ENCODE measurements at places on chromosomes 7 and 10.
A peak's percentile ranks its signal among the peaks of the same experiment; 100 is the strongest.

DNA sequence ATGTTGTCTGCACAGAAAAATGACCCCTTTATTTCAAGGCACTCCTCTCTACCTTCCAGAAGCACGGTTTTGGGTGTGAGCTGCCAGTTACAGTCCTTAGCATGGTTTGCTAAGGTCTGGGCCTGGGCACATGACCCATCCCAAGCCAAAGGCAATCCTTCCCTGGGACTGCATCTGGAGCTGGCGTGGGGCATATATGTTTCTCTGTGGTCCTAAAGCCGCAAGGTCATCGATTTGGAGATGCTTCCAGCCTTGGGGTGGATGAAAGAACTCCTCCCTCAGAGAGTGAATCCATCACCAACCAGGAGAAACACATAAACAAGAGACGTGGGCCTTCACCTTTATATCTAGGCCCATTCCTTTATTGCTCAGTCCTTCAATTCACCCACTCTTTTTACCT lies 50.1 kb upstream of the IGFBP3 start:
- DNase-seq, result no peak

DNA sequence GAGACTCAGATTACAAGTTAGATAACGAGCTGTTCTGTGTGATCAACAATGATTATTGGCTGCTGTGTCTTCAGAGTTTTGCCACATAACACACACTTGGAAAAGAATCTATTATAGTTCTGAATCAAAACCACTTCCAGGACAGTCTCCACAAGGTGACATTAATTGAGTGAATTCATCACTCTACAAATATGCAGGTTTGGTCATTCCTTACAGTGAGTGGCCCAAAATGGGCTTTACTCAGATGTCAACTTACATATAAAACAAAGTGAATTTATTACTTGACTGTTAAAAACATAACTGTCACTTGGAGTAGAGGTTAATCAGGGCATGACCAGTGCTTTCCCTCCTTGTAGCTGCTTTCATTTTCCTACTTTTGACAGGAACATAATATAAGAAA lies 984.3 kb downstream of the REEP3 start:
- no peak for DNase-seq

GRCh38 chr10:95742485-95742884 lies 13.5 kb upstream of the ENTPD1 start:
- DNase-seq, result no peak

DNA sequence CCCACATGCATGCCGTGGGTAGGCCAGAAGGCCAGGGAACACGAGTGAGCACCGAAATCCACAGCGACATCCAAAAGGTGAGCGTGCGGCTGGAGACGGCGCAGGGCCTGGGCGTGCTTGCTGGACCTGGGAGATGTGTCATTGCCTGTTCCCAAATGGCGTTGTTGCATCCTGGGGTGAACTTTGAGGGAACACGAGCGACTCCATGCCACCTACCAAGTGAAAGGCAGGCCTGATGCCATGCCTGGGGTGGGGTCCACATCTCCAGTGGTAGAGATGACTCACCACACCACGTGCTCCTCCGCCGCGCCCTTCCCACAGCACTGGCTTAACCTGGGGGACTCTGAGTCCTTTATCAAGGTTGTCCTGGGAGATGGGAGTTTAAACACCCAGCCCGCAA lies 24.7 kb upstream of the VIPR2 start:
- DNase-seq, result no peak

DNA sequence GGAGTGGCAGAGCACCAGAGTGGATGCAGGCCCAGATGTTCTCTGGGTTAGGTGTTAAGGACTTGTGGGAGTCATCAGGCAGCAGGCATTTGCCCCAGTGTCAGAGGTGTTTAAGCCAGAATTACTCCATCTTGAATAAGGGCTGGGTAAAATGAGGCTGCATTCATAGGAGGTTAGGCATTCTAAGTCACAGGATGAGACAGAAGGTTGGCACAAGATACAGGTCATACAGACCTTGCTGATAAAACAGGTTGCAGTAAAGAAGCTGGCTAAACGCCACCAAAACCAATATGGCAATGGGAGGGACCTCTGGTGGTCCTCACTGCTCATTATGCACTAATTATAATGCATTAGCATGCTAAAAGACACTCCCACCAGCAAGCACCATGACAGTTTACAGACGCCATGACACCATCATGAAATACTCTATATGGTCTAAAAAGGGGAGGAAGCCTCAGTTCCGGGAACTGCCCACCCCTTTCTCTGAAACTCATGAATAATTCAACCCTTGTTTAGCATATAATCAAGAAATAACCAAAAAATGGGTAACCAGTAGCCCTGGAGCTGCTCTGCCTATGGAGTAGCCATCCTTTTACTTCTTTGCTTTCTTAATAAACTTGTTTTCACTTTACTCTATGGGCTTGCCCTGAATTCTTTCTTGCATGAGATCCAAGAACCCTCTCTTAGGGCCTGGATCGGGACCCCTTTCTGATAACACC lies 882 bp upstream of the LRRC61 start:
- DNase-seq, result no peak

DNA sequence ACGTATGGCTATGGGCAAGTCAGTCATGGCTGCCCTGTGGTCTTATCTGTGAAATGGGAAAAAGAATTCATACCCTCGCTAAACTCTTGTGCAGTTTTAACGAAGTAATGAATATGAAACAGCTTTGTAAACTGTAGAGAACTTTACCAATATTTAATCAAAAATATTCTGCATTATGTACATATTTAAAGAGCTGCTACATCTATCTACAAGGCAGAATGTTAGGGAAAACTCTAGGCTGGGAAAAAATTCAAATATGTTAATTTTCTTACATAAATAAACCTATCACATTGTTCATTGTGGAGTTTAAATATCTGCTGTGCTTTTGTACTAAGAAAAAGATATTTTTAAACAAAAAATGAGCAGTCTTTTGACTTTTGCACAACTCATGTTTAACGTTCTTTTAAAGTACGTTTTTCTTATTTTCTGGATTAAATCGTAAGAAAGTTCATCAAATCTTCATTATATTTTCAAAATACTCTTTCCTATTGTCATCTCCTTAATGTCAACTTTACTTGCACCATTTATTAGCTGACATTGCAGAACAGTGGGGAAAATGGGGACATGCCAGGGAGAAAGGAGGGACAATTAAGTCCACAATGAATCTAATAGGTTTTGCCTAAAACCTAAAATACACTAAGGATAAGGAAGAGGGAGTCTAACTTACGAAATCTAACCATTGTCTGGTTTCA lies 57.5 kb downstream of the ICA1 start:
- DNase-seq, result peak; percentile 22

DNA sequence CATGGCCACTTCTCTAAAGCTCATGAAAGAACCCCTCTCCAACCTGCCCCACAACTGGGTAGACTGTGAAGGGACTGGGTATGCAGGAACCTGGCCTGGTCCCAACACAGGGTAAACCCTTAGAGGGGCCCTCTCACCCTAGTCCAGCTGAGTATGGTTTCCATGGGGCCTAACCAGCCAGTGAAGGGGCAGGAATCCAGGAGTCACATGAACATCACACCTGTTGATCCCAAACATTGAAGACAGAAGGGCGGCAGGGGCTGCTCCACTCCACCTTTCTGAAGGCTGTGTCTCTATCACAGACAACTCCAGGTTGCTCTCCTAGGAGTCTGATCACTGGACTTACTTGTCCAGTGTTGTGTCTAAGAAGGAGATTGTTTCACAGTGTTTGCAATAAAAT lies 30.8 kb downstream of the GRID1 start:
- no peak for DNase-seq

GRCh38 chr7:131249003-131249402 lies 78.7 kb upstream of the MKLN1 start:
- peak; percentile 23 for DNase-seq

- no peak for DNase-seq
These were observed 208.1 kb downstream of the TCF7L2 start for GRCh38 chr10:113158183-113158582.

DNA sequence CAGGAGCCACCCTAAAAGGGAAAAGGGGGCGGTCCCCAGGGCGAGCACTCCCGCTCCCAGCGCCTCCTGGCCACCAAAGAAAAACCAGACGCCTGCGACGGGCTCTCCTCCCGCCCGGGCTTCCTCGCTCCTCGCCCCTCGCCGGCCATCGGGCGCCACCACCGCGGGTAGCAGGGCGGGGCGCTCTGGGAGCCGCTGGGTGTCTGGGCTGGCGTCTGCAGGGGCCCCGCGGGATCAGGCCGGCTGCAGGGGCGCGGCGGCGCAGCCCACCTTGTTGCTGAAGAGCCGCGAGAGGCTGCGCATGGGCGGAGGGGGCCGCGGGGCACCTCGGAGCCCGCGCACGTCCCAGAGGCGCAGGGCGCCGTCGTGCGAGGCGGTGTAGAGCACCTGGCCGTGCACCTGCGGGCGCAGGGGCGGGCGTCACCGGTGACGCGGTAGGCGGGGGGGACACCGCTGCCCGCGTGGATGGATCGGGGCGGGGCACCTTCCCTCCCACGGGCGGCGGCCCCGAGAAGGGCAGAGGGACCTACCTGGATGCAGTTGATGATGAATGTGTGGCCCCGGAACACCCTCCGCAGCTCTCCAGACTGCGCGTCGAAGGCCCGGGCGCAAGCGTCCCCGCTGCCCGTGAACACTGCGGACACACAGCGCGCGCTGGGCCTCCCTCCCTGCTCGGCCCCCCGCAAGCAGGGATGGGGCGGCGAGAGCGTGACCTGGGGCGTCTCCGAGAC lies 28.3 kb downstream of the WDR86 start:
- DNase-seq, result no peak

DNA sequence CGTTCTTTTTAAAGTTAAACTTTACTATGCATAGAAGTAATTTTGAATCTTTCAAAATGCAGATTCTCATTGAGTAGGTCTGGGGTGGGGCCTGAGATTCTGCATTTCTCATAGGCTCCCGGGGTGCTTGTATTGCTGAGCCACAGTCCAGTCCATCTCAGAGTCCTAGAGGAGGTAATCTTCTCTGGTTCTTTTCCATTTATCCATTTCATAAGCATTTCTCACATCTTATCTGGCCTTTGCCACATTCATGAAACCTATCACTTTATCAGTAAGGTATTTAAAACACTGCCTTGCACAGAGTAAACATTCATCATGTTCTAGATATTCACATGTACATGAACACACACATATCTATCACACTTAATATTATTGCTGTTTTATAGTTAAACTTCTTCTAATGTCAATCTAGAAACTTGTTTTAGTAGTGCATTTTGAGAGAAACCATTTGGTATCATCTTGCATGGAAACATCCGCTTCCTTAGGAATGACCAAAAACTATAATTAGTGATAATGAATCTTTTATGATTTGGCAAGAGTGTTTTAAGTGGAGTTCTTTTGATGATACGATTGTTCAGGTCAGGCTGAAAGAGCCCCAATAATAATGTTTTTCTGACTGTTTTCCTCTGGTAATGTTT lies 12.0 kb downstream of the GNAI1 start:
- no peak for DNase-seq

- no peak for DNase-seq
These were observed 17.0 kb downstream of the KLHDC10 start for GRCh38 chr7:130087364-130087763.

DNA sequence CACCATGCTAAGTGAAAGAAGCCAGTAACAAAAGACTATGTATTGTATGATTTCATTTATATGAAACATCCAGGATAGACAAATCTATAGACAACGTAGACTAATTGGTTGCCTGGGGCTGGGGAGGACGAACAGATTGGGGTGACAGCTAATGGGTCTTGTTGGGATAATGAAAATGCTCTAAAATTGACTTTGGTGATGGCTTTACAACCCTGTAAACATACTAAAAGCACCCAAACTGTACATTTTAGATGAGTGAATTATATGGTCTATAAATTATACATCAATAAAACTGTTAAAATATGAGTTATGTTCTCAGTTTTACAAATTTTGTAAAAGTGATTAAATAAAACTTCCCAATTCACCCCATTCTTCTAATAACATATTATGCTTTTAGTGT lies 261.5 kb downstream of the ELMO1 start:
- no peak for DNase-seq

DNA sequence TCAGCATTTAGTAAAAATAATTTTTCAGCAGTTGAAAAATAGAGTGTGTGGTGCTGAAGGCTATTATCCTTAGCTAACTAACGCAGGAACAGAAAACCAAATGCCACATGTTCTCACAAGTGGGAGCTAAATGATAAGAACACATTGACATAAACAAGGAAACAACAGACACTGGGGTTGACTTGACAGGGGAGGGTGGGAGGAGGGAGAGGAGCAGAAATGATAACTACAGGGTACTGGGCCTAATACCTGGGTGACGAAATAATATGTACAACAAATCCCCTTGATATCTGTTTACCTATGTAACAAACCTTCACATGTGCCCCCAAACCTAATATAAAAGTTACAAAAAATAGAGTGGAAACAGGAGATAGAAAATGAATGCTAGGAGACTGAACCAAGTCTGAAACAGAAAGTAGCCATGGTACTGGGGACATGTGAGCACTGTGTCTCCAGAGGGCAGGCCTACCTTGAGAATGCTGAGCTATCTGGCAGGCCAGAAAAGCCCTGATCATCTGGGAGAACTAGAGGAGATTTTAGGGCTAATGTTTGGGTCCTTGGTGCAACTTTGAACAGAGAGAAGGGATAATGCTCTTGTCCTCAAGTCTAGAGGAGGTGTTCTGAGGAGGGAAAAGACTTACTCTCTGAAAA lies 4.7 kb upstream of the EFCAB10 start:
- no peak for DNase-seq

DNA sequence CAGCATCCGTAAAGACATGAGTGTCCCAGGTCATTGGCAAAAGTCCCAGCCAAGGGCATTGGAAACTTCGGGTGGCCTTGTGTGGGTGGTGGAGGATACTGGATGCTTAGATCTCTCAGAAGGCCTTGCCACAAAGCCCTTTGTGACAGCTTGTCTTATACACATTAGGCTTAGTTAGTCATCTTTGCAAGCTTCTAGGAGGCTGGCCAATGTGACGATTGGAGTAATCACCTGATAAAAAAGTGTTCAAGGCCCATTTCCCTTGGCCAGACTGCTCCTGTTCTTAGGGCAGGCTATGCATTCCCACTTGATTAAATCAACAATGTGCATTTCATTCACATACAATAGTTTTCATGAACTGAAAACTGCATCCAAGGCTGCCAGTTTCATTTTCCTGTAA lies 26.9 kb downstream of the NPS start:
- peak; percentile 16 for DNase-seq

- peak; percentile 98 for DNase-seq
These were observed 851.0 kb upstream of the PHF14 start for GRCh38 chr7:10122551-10123100.

GRCh38 chr7:132145466-132145865 lies 430.8 kb downstream of the PLXNA4 start:
- peak; percentile 72 for DNase-seq

GRCh38 chr10:131814567-131815265 lies 86.1 kb upstream of the PPP2R2D start:
- DNase-seq, result no peak

Data from pons (tissue), 1 donor.